ENCODE measurements at places on chromosomes 5 and 9.

DNA sequence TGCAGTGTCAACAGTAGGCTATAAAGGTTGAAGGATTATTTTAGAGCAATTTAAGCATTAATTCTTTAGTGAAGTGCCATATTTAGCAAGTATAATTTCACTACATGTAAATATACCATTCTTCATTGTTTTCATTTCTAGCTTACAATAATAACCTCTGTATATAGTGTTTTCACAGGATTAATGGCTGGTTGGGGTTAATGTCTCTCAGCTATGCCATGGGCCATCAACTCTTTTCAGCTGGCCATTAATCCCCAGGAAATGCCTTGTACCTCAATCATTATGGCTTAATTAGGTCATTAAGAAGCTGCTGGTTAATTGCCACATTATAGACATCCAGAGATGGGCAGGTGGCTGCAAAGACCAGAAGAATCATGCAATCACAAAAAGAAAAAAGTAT, 715.1 kb downstream of the MAT2B start:
- no peak for DNase-seq

DNA sequence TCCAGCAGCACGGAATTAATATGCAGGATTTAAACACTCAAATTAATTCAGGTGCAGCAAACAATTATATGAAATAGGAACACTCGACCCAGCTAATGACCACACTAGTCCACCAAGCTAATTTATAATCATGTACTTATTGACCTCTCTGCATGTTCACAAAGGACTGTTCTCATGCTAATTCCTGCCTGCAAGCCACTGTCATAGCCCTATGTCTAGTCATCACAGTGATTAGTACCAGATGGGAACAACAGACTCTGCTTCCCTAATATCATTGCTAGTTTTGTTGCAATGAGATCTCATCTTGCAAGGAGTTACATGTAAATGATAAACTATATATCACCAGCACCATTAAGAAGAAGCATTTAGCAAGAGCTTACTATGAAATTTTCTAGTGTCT, 553.0 kb upstream of the GRAMD2B start:
- no peak for DNase-seq

DNA sequence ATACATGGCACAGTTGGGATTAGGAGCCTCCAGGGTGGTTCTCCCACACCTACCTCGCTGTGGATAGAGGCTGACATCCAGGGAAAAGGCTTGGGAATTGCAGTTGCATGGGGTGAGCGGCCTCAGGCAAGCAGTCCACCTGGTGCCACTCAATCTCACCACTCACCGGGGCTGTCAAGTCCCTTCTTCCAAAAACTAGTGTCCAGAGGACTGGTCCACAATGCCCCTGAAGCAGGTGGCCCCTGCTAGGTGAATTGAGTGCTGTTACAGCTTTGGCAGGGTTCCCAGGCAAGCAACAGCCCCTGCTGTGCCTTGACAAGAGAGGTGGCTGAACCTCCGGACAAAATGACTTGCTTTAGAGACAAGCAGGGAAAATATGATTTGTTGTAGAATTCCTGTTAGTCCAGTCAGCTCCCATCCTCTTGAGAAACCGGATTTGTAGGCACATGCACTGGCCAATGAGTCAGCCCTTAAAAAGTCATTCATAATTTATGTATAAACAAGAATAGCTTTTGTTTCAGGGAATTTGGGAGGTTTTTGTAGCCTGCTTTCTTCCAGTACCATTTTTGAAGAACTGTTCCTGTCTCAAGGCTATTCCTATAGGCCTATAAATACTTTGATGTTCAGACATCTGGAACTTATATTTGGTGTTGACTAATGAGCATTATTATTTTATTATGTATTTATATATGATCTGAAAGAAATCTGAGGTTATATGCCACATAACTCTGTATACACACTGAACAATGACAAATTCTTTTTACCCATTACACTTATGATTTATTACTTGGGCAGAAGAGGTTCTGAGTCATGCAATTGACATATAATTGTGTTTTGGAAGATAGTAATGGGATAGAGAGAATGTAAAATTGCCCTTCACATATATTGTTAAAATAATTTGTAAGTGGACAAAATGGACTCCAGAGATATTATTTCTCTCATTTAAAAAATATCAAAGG, 411.1 kb downstream of the ACTL7B start:
- DNase-seq = no peak

DNA sequence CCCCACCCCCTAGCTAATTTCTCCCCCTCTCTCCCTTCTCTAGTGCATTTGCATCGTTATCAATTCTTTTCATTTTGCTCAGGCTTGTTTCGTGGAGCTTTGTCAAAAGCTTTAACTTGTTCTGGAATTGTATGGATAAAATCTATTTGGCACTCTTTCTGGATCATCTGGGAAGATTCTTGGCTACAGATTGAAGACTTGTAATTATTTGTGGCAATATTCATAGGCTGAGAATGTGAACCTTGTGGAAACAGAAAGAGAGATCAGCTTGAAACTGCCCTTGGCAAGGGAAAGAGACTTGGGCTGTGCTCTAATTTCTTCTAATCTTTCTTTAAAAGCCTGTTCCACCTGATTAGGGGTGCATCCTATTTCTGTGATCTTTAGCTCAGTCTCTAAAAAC, 340.6 kb upstream of the DAB2 start:
- DNase-seq = no peak

GRCh38 chr9:108150736-108151586, 661.4 kb upstream of the KLF4 start:
- no peak for DNase-seq

DNA sequence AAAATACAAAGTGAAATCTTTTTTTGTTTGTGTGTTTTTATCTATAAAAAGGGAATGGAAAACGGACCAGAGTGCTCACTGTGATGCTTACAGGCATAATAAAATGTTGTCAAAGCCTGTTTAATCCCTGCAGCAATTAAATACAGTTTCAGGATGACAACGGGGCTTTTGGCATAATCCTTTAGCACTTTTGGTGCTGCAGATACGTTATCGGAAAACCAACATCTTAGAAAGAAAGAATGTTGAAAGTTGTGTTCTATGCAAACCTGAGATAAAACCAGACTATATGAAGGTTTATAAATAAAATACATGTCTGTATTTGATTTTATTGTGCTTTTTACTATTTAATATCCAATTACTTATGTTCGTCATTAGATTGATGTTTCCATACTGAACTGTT, 307.4 kb upstream of the DAB2 start:
- DNase-seq = no peak

- DNase-seq = no peak
These were observed 15.3 kb upstream of the AHRR start for GRCh38 chr5:306011-306805.

- DNase-seq = no peak
These were observed 44.2 kb upstream of the SPIN1 start for GRCh38 chr9:88344013-88344412.

GRCh38 chr5:126044111-126044668, 379.0 kb upstream of the GRAMD2B start:
- DNase-seq = no peak

DNA sequence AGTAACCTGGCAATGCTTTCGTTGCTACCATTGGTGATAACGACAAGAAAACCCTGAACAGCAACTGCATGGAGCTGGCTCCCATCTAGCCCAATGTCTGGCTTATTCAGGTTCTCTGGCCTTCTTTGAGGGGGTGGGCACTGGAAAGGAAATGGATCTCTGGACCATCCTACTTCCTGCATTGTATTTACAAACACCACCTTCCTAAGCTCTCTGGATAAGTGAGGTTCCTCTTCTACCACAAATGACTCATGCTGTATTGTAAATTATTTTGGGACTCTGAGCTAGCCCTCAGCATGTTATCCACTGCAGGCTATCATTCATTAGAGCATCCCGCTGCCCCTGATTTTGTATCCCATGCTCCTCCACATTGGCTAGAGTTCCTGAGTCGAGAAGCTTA, 136.9 kb upstream of the KLF9 start:
- DNase-seq = no peak

DNA sequence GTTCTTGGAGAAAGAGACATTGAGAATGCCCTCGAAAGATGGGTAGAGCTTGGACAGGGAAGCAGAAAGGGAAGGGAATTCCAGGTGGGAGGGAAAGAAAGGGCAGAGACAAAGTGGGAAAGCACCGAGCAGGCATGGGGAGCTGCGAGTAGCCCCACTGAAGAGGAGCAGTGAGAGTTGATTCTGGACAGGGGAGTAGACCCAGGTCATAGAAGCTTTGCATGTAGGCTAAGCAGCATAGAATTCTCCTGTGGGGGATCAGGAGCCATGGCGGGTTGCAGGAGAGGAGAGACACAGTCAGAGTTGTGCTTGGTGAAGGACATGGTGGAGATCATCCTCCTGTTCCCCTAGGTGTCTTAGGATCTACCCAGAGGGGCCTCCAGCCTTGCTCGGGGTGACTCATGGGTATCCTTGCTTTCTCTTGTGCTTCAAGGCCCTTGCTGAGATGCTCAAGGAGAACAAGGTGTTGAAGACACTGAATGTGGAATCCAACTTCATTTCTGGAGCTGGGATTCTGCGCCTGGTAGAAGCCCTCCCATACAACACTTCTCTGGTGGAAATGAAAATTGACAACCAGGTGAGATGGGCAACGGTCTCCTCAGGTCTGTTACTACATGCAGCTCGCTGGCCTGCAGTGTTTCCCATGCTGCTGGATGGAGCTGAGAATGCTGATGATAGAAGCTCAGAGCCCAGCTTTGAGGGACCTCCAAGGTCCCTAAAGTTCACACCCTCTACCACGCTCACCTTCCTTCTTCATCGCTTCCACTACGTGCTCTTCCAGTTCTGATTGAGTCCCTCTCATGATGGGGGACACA, 64.5 kb downstream of the TSTD2 start:
- DNase-seq = no peak

- DNase-seq = no peak
These were observed 152.0 kb downstream of the DOCK8 start for GRCh38 chr9:366620-367019.

DNA sequence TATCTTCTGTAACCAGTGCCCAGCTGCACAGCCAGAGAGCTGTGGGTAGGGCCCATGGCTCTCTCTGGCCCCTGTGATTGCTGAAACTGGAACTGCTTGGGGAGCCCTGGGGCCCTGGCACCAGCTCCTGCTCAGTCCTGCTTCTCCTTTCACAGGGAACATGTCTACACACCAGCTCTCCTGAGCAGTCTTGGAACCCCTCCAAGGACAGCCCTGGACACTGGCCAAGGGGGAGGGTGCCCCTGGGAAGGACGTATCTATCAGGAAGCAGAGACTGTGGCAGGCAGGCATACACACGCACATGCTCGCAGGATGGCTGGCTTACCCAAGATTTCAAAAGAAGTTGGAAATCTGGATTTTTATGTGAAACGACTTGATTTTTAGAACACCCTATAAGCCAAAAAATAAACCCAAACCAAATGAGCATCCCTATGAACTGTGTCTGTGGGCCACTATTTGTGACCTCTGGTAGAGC, 8.8 kb upstream of the TRAF1 start:
- no peak for DNase-seq

DNA sequence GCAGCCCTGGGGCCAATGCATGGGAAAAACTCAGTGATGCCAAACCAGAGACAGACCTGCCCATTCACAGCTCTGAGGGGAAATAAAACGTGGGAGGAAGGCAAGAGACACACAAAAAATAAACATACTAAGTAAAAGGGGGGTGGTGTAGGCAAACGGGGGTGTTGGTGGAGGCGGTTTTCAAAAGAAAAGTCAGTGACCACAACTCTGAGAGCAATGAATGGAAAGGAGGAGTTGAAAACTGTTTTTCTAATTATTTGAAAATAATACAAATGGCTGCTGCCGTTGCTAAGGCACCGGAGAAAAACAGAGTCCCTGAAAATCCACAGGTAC, 293.5 kb downstream of the EFNA5 start:
- DNase-seq = no peak

DNA sequence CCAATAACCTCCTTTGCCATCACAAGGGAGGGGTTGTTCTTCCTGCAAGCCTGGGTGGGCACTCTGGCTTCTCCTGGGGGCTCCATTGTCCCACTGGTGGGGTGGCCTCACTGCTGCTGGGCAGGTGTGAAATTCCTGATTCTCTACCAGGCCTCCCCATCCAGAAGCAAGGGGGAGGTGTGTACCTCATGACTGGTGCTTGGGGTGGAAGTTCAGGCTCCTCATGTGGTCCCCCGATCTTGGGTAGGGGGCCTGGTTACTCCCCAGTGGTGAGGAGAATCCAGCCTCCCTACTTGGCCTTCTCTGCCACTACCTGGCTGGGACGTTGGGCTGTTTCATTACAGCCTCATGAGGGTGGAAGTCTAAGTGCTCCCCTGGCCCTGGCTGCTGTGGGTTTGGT, 433.9 kb downstream of the IRX2 start:
- no peak for DNase-seq

- peak; percentile 79 for DNase-seq
These were observed 18.7 kb upstream of the RNF130 start for GRCh38 chr5:180090098-180090768.

- DNase-seq = no peak
These were observed 77.5 kb upstream of the CAST start for GRCh38 chr5:96584712-96585111.

DNA sequence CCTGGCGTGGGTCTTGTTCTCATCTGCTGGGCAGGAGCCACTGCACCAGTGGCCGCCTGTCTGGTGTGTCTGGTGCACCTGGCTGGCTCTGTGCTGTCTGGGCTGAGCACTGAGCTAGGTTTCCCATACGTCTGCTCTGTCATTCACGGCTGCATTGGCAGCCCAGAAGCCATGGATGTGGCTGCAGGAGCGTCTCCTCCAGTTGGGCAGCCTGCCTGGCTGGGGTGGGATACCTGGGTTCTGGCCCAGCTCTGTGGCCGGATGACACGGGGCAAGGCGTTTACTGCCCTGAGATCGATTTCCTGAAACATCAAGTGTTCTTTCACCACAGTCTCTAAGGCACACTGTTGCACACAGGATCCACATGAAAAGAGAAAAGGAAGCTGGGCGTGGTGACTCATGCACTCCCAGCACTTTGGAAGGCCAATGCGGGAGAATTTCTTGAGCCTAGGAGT, 25.5 kb upstream of the SLC25A51 start:
- no peak for DNase-seq

All from stimulated activated CD8-positive, alpha-beta memory T cell treated with anti-CD3 and anti-CD28 coated beads, Interleukin-15, amount 100 ng/mL, for 24 hours (primary cell).